RWPE2 (cell line): ENCODE measurements at places on chromosomes 11 and 22.

GRCh38 chr11:128474036-128474874 is 113.1 kb downstream of the ETS1 start:
- no peak for DNase-seq

- DNase-seq, result no peak
These were observed 117.8 kb upstream of the C11orf87 start for GRCh38 chr11:109304159-109304558.

DNA sequence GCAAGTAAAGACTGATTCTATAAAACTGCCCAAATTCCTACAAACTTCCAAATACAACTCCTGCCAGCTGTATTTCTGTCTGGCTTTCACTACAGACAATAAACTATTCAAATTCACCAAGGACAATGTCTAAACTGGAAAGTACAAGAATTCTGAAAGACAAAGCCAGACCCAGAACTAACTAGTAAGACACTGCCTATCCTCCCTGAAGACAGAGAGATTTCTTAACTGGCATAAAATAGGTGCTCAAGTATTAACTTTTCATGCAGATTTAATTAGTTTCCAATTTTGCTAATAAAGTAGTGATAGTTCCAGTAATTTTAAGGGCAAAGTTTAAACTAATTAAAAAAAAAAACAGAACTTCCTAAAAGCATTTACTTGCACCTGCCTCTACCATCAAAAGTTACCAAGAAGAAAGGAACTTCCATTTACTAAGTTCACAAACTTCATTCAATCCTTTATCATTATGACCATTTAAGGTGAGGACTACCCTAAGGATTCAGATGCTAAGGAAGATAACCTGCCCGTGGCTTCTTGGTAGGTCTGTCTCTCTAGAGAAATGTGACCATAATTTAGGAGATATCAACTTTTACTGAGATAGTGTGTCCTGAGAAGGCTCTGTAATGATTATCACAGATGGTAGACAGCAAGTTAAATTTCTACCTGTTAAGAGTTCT is 45.2 kb downstream of the CELF1 start:
- DNase-seq, result no peak

- DNase-seq, result no peak
These were observed 58.2 kb downstream of the ZNF280B start for GRCh38 chr22:22450343-22450839.

DNA sequence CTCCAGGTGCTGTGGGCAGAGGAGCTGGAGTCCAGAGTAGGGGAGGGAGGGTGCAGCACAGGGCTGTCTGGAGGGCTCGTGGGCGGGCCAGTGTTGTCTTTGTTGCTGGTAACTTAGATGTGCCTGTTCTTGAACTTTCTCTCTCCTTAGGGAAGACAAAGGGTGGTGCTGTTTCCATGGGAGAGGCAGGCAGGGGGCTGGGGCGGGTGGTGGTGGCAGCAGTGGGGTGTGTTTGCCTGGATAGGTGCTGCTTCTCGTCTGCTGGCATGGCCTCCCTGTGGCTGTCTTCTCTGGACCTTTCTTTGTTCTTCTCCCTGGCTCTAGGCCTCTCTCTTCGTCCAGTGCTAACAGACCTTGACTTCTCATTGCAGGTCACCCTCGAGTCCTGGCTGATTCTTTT is 8.5 kb downstream of the SIDT2 start:
- peak; percentile 34 for DNase-seq

- DNase-seq, result no peak
These were observed 679.9 kb downstream of the KCNA4 start for GRCh38 chr11:29336727-29337575.

- no peak for DNase-seq
These were observed 43.8 kb downstream of the NECTIN1 start for GRCh38 chr11:119685111-119685746.

GRCh38 chr11:8329336-8329735 is 65.7 kb upstream of the LMO1 start:
- DNase-seq, result no peak

DNA sequence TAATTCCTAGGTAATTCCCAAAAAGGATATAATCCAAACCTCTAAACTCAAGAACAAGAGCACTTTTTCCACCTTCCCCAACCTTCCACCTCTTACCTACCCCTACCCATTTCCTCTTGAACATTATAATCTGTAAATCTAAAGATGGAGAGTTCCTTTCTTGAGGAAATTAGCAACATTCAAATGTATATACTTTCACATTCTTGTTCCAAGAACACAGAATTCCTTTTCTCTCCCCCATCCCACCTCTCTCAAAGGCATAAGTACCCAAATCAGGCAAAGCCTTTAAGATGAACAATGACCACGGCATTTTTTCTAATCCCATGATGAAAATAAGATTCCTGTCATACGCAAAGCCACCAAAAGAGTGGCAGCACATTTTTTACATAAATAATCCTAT is 18.3 kb downstream of the RRAS2 start:
- DNase-seq, result no peak

DNA sequence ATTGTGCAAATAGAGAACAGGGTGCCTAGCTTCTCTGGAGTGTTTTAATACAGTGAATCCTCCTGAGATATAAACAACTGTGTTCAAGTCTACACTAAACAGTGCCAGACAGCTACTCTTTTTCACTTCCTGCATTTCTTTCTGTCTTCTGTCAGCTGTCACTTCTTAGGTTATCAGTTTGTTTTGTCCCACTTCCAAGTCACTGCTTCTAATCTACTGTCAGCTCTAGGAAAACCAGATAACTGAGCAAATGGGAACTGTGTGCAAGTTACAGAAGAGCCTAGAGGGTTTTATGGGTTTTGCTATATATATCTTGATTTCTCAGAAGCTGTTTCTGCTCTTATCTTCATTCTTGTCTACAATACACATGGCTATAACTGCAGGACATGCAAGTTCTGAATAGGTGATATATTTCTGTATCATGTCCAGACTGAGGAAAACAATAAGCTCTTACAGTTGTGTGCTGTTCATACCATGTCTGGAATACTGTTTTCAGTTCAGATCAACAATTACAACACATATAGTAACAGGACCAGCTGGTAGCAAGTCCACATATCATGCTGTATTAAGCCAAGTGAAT is 5.8 kb downstream of the PITPNB start:
- no peak for DNase-seq

GRCh38 chr11:68049509-68050370 is 10.9 kb downstream of the TCIRG1 start:
- DNase-seq, result no peak
